ENCODE measurements at places on chromosomes 2 and 18.
A peak's percentile ranks its signal among the peaks of the same experiment; 100 is the strongest.

DNA sequence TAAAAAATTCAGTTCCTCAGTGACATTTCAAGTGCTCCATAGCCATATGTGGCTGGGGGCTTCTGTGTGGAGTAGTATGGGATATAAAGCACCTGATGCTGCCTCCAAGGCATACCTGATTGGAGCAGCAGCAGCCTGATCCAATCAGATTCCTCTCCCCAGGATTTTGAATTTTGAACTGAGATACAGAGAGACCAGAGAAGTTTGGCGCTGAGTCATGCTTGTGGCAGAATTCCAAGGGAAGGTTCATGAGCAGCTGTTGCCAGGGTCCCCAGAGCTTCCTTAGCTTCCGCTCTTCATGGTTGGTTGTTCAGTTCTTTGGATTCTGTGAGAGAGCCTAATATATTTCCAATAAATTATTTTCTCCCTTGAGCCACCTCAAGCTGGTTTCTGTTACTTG lies 29.0 kb upstream of the CFAP36 start:
- peak; percentile 76 for DNase-seq

- no peak for DNase-seq
These were observed 17.0 kb downstream of the STK39 start for GRCh38 chr2:168230389-168230788.

GRCh38 chr2:203853722-203854121 lies 13.8 kb upstream of the CTLA4 start:
- no peak for DNase-seq

DNA sequence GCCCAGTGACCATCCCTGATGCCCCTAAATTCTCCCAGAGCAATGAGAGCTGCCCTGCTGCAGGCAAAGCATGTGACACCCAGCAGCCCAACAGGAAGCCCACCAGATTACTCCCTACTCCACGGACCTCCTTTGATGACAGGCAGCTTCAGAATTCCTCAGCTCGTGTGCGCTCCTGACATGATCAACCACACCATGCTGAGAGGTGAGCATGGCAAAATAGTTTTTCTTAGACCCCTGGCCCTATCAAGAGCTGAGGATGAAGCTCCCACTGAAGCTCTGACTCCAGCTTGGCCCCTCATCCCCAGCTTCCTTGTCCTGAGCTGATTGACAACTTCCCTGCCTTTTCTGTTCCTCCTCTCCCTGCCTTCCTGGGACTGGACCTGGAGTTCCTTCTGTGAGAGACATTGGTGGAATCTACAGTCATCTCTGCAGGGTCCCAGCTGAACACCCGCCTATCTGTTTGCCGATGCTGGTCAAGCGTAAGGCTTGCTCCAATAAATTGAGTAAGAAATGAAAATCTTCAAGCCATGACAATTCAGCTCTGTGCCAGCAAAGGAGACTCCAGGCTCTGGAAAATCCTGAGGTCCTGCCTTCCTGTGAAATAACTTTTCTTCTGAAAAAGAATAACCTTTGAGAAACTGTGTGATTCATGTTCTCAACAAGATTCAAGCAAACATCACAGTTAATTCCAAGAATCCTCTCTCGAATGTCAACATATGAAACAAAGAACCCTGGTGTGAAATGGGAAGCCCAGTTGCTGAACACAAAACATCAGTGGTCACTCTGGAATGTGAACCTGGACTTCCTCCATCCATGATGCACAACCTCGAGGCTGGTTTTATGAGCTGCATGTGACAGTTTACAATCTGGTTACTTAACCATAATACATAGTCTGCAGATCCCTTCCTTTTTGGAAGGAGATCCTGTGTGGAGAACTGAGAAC lies 201.1 kb downstream of the SPP2 start:
- DNase-seq, result peak; percentile 92

DNA sequence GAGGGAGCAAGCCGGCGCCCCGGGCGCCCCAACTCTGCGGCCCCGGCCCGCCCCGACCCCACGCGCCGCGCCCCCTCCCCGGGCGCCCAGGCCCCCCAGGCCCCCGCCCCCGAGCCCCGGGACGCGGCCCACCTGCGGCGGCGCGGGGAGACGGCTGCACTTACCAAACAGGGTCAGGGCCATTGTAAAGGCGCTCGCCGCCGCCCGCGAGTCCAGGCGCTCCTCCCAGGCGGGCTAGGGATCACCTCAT lies 526 bp downstream of the CHN1 start:
- DNase-seq, result no peak

DNA sequence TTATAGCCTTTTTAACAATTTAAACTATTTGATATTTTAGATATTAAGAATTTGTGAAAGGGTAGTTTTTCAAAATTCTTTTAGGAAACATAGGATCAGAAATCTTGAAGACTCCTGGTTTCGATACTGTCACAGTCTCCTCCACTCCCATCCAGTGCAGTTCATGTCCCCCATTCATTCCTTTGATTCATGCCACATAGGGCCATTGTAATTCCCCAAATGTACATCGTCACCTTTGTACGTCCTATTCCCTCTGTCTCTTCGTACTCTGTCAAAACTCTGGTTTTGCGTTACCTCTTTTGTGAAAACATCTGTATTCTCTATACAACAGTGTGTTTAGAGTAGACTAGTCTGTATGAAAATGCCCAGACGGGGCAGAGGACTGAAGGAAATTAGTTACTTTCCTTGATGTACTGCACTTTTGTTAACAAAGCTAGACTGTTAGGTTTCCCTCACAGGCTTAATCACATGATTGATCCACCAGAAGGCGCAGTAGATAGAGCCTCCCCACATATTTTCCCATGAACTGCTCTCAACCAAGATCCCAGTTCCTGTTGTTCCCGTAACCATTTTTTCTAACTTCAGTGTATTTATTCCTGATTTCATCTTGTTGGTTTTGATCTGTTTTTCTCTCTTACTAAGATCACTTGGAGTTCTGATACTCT lies 2.5 kb downstream of the MRPL35 start:
- DNase-seq, result no peak

DNA sequence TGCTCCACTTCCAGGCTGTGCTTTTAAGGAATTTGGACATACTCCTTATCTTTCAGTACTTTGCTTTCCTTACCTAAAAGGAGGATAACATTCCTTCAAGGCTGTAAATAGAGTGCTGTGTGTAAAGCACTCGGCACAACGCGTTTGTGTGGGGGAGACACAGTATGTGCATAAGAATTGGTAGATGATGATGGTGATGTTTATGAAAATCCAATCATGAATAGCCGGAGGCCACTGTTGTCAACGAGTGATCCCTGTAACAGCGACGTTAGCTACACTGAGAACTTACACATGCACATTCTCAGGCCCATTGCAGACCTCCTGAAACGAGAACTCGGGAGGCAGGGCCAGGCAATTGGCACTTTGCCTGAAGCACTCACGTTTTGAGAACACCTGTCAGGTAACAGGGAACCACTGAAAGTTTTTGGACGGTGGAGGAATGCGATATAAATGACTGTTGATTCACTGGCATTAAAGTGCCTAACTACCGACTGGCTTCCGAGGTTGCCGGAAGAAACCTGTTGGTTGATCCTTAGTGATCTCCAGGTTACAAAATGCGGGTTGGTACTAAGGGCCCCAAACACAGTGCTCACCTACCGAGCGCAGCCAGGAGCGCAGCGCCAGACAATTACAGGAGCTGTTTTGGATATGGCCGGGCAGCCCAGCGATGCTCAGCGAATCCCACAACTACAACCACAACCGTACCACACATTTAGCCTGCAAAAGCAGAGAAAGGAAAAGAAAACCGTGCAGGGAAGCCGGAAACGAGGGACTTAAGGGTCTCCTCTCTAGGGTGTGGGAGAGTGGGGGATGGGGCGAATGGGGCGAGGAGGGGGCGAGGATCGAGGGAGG lies 1.0 kb upstream of the MAP4K4 start:
- no peak for DNase-seq

DNA sequence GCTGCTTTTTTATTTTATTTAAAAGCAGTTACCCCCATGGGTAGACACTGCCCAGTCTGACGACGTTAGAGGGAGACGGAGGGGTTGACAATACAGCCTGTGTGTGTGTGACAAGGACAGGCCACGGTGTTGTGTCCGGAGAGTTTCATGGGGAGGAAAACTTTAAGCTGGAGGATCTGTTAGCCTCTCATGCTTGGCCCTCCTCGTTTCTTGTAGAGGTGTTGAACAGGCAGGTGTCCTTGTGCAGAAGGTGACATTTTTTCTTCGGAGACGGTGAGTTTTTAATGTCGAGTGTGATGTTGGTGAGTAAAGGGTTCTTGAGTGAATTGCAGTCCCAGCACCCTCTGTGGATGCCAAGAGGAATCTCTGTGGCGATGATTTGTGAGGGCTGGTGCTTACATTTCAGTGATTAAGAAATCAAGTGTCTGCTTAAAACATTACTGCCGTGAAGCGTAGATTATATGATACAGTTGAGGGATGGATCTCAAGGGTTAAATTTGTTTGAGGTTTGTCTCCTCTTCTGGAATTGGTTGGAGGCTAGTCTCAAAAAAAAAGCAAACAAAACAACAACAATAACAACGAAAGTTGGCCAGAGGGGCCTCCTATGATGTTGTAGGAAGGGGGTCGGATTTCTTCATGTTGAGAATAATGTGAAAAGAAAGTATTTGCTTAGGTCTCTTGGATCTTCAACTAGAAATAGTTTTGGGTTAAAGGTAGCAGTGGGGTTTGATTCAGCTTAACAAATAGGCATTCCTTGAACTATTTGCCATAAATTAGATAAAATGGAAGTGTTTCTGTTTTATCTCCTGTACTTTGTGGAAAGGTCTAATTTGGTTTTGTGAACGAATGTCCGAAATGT lies 1.6 kb downstream of the NCOA1 start:
- DNase-seq, result peak; percentile 38

- DNase-seq, result no peak
These were observed 10.6 kb downstream of the SEC11C start for GRCh38 chr18:59150236-59150635.

GRCh38 chr2:155368934-155369333 lies 670.4 kb downstream of the KCNJ3 start:
- DNase-seq, result peak; percentile 1

- DNase-seq, result no peak
These were observed 53.0 kb downstream of the EPHA4 start for GRCh38 chr2:221518935-221519625.

DNA sequence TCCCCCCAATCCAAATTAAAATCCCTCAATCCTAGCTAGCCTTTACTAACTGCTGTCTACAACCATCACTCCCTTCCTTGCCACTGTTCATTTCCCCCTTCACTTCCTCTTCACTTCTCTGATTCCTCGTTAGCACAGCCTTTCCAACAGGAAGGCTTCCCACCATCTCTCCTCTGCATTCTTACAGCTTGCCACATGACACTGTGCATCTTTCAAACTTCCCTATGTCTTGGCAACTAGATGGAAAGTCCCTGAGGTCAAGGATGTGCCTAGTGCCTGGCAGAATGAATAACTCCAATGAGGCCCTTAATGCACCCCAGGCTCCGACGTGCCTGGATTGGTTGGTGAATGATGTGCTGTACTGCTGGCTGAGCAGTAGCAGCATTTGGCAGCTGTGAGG lies 15.2 kb downstream of the SAP130 start:
- no peak for DNase-seq

DNA sequence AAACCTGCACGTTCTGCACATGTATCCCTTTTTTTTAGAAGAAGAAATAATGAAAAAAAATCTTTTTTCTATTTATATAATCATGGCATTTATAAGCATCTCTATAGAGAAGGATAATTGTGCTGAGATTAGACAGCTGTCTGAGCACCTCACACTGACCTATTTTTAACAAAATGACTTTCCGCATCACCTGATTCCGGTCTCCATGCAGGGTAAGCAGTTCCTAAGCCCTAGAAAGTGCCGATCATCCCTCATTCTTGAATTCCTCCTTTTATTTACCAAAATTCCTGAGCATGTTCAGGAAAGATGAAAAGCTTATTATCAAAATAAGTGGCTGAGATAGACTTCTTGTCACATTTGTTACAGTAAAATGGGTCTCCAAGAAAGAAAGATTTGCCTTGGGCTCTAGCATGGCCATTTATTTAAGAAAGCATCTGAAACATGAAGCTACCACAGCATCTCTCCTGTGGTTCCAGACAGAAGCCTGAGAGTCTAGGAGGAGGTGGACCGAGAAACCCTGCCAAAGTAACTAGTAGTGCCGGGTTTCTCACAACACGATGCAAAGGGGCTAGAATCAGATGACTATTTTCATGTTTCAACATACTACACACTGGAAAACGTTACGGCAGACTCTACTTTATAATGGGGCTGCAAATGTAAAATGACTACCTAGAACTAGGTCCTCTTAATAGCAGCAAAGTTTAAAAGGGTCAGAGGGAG lies 670 bp downstream of the GKN1 start:
- DNase-seq, result peak; percentile 34

DNA sequence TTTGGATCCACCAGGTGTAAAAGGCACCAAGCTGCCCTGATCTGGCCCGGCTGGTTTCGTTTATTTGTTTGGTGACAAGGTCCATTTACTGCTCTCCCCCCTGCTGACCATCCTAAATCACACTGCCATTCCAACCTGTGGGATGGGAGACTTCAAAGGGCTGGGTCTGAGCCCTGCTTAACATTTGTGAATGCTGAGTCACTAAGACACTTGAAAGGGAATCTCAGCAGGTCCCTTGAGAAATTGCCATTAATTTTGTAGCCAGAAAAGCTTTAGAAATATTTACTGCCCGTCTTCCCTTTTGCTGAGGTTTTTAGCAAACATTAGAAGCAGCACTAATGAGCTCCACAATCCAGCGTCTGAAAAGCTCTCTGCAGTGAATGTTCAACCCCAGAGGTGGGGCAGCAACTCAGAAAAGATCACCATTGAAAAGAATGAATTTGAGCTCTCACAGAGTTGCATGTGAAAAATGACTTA lies 133.8 kb downstream of the ARL4C start:
- peak; percentile 67 for DNase-seq

DNA sequence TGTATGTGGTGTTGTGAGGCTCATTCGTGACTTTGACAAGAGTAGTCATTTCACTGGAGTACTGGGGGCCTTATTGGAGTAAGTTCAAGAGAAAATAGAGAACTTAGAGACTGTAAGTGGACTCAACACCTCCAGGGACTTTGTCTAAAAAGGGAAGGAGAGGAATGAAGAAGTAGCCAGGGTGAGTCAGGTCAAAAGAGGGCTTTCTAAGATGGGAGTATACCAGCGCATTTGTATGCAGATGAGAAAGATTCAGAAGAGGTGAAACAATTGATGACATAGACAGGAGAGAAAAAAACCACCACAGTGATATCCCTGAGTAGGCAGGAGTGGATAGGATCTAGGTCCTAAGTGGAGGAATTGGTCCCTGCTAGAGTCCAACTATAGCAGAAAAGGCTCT lies 246.8 kb downstream of the IKZF2 start:
- DNase-seq, result no peak

GRCh38 chr2:230668184-230668938 lies 44.3 kb upstream of the CAB39 start:
- no peak for DNase-seq

Measured in fibroblast of skin of scalp (primary cell).